Upper lobe of left lung (tissue), 6 donors: ENCODE measurements at places on chromosomes 2 and 18. TPM values are rescaled to one million over a fixed set of nuclear protein-coding genes. Genes with fewer than 3 reads are reported as not detected.

DNA sequence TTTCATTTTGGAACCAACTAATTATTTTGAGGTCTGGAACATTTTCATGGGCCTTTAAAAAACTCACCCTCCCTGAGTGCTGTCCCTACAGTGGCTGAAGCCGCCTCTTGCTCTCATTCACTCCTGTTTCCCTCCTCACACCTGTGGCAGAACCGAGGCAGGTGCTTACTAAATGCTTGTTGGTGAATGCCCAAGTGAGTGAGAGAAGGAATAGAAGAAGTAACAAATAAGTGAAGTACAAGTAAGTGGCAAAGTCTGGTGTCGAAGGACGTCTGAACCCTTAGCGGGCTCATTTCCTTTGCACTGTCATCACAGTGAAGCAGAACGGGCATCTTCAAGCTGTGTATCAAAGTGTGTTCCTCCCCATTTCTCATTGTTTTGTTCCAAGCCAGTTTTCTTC, 135.2 kb downstream of the RHBDD1 start:
- no peaks in the 10 kb centered on the region for H3K36me3 ChIP-seq
- DNase-seq, result no peak
- H3K4me1 ChIP-seq, result no peaks in the 10 kb centered on the region
- H3K27me3 ChIP-seq, result no peaks in the 10 kb centered on the region

DNA sequence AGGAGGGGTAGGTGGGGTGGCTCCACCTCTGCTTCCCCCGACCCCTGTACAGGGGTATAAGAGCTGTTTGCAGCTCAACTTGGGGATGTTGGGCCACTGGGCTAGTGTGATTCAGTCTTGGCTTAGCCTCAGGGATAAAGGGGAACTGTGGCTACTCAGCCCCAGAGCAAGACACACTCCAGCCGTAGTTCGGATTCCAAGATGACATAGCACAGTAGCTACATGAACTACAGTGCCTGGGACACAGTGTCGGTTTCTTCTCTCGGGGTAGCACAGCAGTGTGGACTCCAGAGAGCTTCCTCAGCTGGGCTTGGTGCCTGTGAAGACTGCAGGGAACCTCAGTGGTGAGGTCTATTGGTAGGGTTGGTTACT, 21.1 kb downstream of the CARF start:
- H3K36me3 ChIP-seq, result peaks cover 2% of the 10 kb centered on the region
- no peak overlapping the region for H3K27ac ChIP-seq
- H3K4me1 ChIP-seq, result no peaks in the 10 kb centered on the region

DNA sequence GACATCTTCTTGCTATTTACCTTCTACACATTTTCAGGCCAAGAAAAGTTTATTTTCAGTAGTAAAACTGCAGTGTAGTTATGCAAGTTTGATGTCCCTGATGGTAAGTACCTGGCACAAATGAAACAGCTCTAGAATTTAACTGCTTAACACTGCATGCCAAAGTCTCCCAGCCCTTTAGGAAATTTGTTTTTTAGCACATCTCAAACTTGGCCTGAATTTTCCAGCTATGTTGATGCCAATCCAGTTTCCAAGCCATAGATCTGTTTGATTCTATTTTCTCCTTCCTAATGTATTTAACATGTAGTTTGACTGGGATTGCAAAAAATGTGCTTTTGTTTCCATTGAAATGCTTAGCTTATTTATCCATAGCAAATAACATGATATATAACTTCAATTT, 29.3 kb upstream of the ZNF385B start:
- no peak overlapping the region for H3K27ac ChIP-seq
- H3K4me1 ChIP-seq, result no peaks in the 10 kb centered on the region
- H3K27me3 ChIP-seq, result no peaks in the 10 kb centered on the region
- H3K4me3 ChIP-seq, result no peak overlapping the region
- no peak for DNase-seq

DNA sequence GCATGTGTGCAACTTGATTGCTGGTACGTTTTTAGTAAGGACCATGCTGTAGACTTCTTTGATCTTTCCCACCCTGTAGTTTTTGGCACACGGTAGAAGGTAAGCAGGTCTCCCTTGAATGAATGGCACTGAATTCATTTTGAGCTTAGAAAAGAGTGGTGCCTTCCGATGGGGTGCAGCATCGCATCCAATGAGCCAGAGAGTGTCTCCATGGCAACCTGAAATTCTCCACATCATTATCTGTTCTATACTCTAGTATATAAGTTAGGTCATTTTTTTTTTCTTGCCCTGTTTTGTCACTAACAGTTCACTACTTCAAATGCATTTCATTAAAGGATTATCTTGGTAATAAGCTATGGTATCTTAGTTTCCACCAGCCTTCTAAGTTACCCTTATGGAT, 81.2 kb upstream of the REV1 start:
- no peak overlapping the region for H3K4me3 ChIP-seq
- H3K27ac ChIP-seq, result no peak overlapping the region
- H3K4me1 ChIP-seq, result no peaks in the 10 kb centered on the region
- peaks cover 13% of the 10 kb centered on the region for H3K36me3 ChIP-seq

Gene SIX2
- not detected for total RNA-seq
